HFFc6 (cell line): ENCODE measurements at places on chromosomes 1 and 21.
A peak's percentile ranks its signal among the peaks of the same experiment; 100 is the strongest.

DNA sequence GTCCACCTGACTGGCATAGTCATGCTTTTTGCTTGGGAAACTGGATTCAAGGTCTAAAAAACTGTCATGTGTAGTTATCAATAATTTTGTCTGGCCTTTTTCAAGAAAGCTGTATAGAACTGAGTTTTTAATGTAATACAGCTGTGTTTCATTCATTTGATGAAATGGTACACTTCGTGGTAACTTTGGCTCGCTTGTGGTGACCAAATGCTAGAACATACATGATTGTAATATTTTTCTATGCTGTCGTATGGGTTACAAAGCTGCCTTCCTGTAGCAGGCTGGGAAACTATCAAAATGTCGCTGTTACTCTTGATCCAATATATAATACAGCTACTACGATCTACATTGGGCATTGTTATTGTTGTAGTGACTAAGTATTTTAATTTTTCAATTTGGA is 2.1 kb downstream of the LRRC42 start:
- H3K36me3 ChIP-seq, result peaks cover 20% of the 10 kb centered on the region
- peaks cover 60% of the 10 kb centered on the region for H3K4me1 ChIP-seq
- peak overlapping the region; percentile 97 for H3K4me3 ChIP-seq
- no peaks in the 10 kb centered on the region; the same call in 1 of the 2 replicates for H3K27me3 ChIP-seq
- H3K27ac ChIP-seq, result peak overlapping the region; percentile 72; the same call in 1 of the 2 replicates

GRCh38 chr1:29931477-29932175 is 695.3 kb downstream of the PTPRU start:
- no peaks in the 10 kb centered on the region for H3K4me1 ChIP-seq
- no peak overlapping the region for H3K27ac ChIP-seq
- peaks cover 2% of the 10 kb centered on the region for H3K27me3 ChIP-seq
- DNase-seq, result no peak
- H3K36me3 ChIP-seq, result no peaks in the 10 kb centered on the region
- H3K4me3 ChIP-seq, result no peak overlapping the region

GRCh38 chr21:28761674-28762356 is 230.9 kb downstream of the LTN1 start:
- H3K4me1 ChIP-seq, result peaks cover 22% of the 10 kb centered on the region
- peak; percentile 45 for DNase-seq
- H3K36me3 ChIP-seq, result no peaks in the 10 kb centered on the region
- no peak overlapping the region for H3K4me3 ChIP-seq
- peak overlapping the region; percentile 38; the same call in 1 of the 2 replicates for H3K27ac ChIP-seq
- peaks cover 1% of the 10 kb centered on the region for H3K27me3 ChIP-seq

GRCh38 chr1:8664887-8665286 is 152.6 kb downstream of the RERE start:
- no peak for DNase-seq
- H3K4me1 ChIP-seq, result peaks cover 22% of the 10 kb centered on the region
- H3K4me3 ChIP-seq, result no peak overlapping the region
- no peaks in the 10 kb centered on the region for H3K27me3 ChIP-seq

GRCh38 chr1:15031251-15031933 is 122.2 kb upstream of the TMEM51 start:
- no peaks in the 10 kb centered on the region for H3K36me3 ChIP-seq
- peak overlapping the region; percentile 45 for H3K27ac ChIP-seq
- H3K27me3 ChIP-seq, result peaks cover 7% of the 10 kb centered on the region
- no peak overlapping the region for H3K4me3 ChIP-seq
